Cardiac muscle cell (in vitro differentiated cells and primary cell): ENCODE measurements at places on chromosomes 16 and 17. TPM values are rescaled to one million over a fixed set of nuclear protein-coding genes. Genes with fewer than 3 reads are reported as not detected.

Gene ICAM2
- 1.1 and 2.3 TPM in 2 replicates for polyA plus RNA-seq

Gene MFAP4
- 22.6 and 23.4 TPM in 2 replicates for polyA plus RNA-seq

Gene FOXJ1
- polyA plus RNA-seq: 0.18 TPM in 1 of 2 replicates, not detected in the other

Gene UTS2R
- polyA plus RNA-seq: 4.1 and 5.0 TPM in 2 replicates

Gene ZP2
- polyA plus RNA-seq: not detected in 2 replicates
